ENCODE measurements at places on chromosomes 3 and 15. TPM values are rescaled to one million over a fixed set of nuclear protein-coding genes. Genes with fewer than 3 reads are reported as not detected.

DNA sequence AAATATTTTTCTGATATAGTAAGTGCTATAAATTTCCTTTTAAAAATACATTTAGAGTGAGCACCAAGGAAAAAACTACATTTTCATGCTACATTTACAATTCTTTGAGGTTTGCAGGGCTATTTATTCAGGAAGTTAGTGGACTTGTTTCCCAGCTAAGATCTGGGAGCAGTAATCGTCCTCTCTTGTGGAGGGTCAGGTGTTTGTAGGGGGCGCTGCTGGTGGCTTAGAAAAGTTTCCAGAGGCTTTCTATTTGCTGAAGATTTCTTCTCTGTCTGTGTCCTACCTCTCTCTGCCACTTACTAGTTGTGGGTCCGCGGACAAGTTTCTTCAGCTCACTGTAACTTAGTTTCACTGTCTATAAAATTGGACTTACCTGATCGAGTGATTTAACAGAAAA lies 163.9 kb downstream of the PEX5L start:
- no peak overlapping the region for H3K4me3 ChIP-seq
- H3K36me3 ChIP-seq: no peaks in the 10 kb centered on the region
- no peak overlapping the region for H3K27ac ChIP-seq

- DNase-seq: no peak
- H3K27ac ChIP-seq: no peak overlapping the region
- no peaks in the 10 kb centered on the region for H3K36me3 ChIP-seq
- H3K4me3 ChIP-seq: no peak overlapping the region
- peaks cover 2% of the 10 kb centered on the region for H3K4me1 ChIP-seq
These were observed 37.3 kb downstream of the LNP1 start for GRCh38 chr3:100438623-100438974.

GRCh38 chr15:72502220-72502809 lies 28.2 kb downstream of the ARIH1 start:
- H3K36me3 ChIP-seq: no peaks in the 10 kb centered on the region
- H3K4me3 ChIP-seq: no peak overlapping the region
- no peak for DNase-seq
- no peaks in the 10 kb centered on the region for H3K4me1 ChIP-seq
- no peaks in the 10 kb centered on the region for H3K27me3 ChIP-seq

GRCh38 chr3:86029590-86029989 lies 961.4 kb downstream of the VGLL3 start:
- DNase-seq: no peak
- H3K27ac ChIP-seq: no peak overlapping the region
- no peak overlapping the region for H3K4me3 ChIP-seq
- H3K4me1 ChIP-seq: no peaks in the 10 kb centered on the region

- no peak overlapping the region for H3K4me3 ChIP-seq
- H3K36me3 ChIP-seq: no peaks in the 10 kb centered on the region
- no peak for DNase-seq
- H3K4me1 ChIP-seq: no peaks in the 10 kb centered on the region
- H3K27ac ChIP-seq: no peak overlapping the region
These were observed 14.6 kb upstream of the ELP6 start for GRCh38 chr3:47527952-47528725.

- no peak for DNase-seq
- H3K27ac ChIP-seq: no peak overlapping the region
- H3K36me3 ChIP-seq: no peaks in the 10 kb centered on the region
- H3K4me3 ChIP-seq: no peak overlapping the region
These were observed 7.7 kb downstream of the SELENOT start for GRCh38 chr3:150610785-150611184.

GRCh38 chr3:47536221-47536891 lies 22.8 kb upstream of the ELP6 start:
- H3K36me3 ChIP-seq: no peaks in the 10 kb centered on the region
- no peak overlapping the region for H3K4me3 ChIP-seq
- no peak for DNase-seq
- H3K27ac ChIP-seq: no peak overlapping the region

- H3K4me1 ChIP-seq: peaks cover 1% of the 10 kb centered on the region
- H3K36me3 ChIP-seq: no peaks in the 10 kb centered on the region
- no peaks in the 10 kb centered on the region for H3K27me3 ChIP-seq
- H3K4me3 ChIP-seq: peak overlapping the region; percentile 13
- peak overlapping the region; percentile 81 for H3K27ac ChIP-seq
These were observed 600 bp upstream of the USP3 start for GRCh38 chr15:63503739-63504246.

Gene BNC1
- total RNA-seq: 0.21 TPM

Gene GABRG3
- not detected for total RNA-seq

- no peak for DNase-seq
- H3K4me1 ChIP-seq: no peaks in the 10 kb centered on the region
- H3K27ac ChIP-seq: no peak overlapping the region
- no peak overlapping the region for H3K4me3 ChIP-seq
- no peaks in the 10 kb centered on the region for H3K36me3 ChIP-seq
These were observed 170.5 kb upstream of the POU1F1 start for GRCh38 chr3:87446849-87447387.

Data from aorta (tissue), 5 donors.